Muscle of arm (tissue), 14 donors: ENCODE measurements at places on chromosomes 1 and 21.

GRCh38 chr1:225944951-225945350 is 3.9 kb upstream of the LEFTY2 start:
- no peak for DNase-seq

GRCh38 chr1:151584278-151584677 is 27.6 kb upstream of the SNX27 start:
- no peak for DNase-seq

DNA sequence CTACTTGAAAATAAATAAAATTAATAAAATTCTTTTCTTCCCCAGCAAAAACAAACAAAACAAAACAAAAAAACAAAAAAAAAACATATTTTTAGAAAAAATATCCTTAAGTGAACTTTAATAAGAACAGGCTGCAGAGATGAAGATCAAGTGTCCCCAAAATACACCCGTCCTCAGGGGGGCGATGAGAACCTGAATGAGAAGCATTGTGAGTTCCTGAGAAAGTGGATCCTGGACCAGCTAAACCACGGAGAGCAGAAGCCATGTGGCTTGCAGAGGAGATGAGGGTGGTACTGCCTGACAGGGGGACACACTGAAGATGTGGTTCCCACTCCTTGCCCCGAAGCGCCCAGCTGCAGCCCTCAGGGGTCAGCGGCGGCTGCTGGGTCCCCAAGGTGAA is 89.3 kb downstream of the ITPKB start:
- no peak for DNase-seq

- DNase-seq, result no peak
These were observed 16.3 kb upstream of the C1orf198 start for GRCh38 chr1:230884646-230885045.

DNA sequence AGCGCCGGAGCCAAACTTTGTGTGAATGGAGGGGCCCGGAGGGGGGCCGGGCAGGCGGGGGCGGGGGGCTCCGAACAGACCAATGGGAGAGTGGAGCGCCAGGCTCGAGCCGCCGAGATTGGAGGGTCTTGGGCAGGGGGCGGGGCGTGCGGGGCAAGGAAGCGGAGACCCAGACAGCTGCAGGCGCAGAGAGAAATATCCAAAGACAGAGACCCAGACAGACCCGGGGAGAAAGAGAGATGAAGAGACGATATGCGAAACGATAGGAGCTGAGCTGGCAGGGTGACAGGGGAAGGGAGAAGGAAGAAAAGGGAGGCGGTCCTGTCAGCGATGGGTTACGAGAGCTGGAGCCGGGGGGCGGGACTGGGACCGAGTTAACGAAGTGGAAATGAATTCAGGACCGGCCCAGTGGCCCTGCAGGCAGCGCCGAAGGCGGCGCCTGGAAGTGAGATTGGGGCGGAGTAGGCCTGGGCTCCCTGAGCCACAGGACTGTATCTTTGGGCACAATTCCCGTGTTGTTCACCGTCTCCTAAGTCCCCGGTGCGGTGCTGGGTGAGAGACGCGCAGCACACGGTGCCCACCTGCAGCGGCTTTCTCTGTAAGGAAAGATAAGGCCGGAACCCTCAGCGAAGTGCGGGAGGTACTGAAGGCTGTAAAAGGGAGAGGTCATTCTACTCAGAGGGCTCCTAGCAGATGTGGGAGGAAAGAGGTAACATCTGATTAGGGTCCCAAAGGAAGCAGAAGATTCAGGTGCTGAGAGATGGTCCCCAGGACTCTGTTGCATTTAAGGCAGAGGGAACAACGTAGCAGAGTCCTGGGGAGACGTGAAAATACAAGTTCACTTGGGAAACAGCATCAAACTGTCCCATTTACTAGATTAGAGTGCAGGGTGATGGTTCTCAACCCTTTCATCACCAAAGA is 543 bp upstream of the KCNJ10 start:
- DNase-seq, result peak; percentile 74

DNA sequence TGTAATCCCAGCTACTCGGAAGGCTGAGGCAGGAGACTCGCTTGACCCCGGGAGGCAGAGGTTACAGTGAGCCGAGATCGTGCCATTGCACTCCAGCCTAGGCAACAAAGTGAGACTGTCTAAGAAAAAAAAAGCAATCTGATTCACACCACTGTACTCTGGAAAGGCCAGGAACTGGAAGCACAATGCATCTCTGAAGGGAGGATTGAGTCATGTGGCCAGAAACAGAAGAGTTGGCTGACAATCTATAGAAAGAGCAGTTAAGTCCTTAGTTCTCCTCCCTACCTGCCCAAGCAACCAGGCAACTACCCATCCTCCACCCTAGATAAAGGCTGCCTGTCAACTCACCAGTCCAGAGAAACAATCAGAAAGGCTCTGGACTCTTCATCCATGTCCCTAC is 45.9 kb downstream of the PIK3R3 start:
- DNase-seq, result no peak

GRCh38 chr1:151760597-151761385 is 2.5 kb downstream of the MRPL9 start:
- DNase-seq, result no peak

GRCh38 chr1:94036730-94037129 is 84.2 kb downstream of the ABCA4 start:
- DNase-seq, result no peak

GRCh38 chr1:156421062-156421938 is 52.3 kb downstream of the RHBG start:
- peak; percentile 66 for DNase-seq

DNA sequence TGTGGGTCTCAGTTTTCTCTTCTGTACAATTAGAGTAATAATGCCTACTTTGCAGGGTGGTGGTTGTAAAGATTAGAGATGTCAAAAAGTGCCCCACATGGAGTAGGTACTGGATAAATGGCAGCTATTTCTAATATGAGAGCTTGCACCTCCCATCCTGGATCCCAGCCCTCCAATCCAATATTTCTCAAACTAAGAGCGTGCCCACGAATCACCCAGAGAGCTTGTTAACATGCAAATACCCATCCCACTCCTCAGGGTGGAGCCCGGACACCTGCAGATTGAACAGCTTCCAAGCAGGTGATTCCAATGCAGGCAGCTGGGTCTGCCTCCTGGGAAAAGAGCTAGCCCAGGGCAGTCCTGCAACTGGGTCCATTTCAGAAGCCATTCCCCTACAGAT is 33.0 kb downstream of the LRRN2 start:
- no peak for DNase-seq

GRCh38 chr1:245621589-245621988 is 466.8 kb downstream of the KIF26B start:
- no peak for DNase-seq

- peak; percentile 65 for DNase-seq
These were observed 242.6 kb upstream of the CXADR start for GRCh38 chr21:17270229-17270628.

- DNase-seq, result no peak
These were observed 93.0 kb upstream of the BMP8A start for GRCh38 chr1:39398278-39399021.

DNA sequence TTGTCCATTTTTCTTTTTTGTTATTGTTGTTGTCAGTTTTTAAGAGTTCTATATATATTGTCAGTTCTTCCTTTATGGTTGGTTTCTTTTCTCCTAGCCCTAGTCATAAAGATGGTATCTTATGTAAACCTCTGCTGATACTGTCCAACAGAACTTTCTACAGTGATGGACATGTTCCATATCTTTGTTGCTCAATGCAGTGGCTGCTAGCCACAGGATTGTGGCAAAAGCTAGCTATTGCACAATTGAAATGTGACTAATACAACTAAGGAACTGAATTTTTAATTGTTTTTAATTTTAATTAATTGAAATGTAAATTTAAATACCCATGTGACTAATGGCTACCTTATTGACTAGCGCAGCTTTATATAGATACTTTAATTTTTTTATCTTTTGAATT is 411.8 kb upstream of the PTBP2 start:
- no peak for DNase-seq

DNA sequence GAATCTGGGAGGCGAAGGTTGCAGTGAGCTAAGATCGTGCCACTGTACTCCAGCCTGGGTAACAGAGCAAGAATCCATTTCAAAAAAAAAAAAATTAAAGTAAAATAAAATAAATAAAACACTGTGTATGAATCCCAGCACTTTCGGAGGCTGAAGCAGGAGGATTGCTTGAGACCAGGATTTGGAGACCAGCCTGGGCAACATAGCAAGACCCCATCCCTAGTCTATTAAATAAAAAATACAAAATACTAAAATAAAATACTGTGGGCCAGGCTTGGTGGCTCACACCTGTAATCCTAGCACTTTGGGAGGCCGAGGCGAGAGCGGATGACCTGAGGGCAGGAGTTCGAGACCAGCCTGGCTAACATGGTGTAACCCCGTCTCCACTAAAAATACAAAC is 4.2 kb upstream of the BNIPL start:
- no peak for DNase-seq

DNA sequence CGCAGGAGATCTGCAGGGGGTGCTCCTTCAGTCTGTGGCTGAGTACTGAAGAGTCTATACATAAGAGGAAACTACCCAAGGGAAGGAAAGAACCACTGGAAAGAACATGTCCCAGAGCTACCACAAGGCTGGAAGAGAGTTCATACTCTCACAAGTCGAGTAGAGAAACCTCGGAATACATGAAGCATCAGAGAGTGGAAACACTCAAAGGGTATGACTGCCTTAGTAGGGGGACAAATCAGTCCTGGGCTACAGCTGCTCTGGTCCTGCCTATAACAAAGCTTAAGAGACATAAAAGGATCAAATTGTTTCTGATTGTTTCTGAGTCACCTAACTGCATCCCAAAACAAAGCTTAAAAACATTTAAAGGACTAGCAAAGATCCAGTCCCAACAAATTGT is 27.4 kb downstream of the TMEM50B start:
- DNase-seq, result no peak

DNA sequence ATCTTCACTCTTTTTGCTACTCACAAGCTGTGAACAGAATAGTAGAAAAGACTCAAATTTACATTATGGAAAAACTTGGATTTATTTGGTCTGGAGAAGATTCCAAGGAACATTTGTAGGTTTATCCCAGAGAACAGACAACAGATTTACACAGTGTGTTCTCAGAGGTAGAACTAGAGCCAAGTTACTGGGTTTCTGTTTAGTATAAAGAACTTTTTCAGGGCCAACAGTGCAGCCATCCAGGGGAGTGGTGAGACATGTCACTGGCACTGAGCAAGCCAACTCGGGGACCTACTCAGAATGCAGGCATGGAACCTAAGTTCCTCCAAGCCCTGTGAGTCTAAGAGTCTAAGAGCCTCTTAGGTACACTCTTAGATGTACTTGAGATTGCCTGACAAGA is 142.6 kb downstream of the OMA1 start:
- DNase-seq, result no peak

- DNase-seq, result no peak
These were observed 989 bp upstream of the ETV3 start for GRCh38 chr1:157139052-157139715.

DNA sequence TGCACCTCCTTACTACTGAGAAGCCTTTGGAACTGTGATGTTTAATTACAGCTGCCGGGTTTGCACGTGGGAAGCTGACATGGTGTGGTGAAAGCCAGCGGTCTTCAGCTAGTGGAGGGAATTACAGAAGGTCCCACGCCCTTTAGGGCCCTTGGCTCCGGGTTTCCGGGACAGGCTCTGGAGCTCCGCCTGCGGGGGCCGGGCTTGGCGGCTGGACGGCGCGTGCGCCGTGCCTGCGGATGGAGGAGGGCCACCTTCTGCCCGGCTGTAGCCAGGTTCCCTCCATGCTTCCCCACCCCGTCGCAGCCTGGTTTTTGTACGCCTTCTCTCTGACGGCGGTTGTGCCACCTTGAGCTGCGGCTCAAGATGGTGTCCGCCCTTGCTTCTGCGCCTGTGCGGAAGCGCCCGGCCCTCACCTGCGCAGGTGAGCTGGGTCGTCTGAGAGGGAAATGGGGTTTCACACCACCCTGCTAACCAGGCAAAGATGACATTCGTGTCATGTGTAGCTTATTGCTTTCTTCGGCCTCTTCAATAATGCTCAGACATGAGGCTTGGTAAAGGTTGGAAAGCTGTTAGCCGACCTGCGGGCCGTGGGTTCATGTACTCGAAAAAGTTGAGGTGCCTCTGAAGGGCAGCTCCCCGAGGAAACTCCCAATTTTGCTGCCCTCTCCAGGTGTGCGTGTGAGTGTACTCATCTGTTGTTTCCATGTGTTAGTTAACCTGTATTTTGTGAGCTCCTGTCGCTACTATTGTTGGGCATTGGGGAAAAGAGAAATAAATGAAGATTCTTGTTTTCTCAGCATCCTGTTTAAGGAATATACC is 36.6 kb upstream of the OPRD1 start:
- DNase-seq, result peak; percentile 77

- DNase-seq, result peak; percentile 38
These were observed 15.2 kb downstream of the LRRN2 start for GRCh38 chr1:204670152-204670927.

- no peak for DNase-seq
These were observed 40.7 kb downstream of the CD2 start for GRCh38 chr1:116794804-116795481.

- no peak for DNase-seq
These were observed 165.4 kb upstream of the ADAMTS5 start for GRCh38 chr21:27132266-27132665.

- DNase-seq, result peak; percentile 39
These were observed 28.6 kb downstream of the CAMSAP2 start for GRCh38 chr1:200767321-200767720.

DNA sequence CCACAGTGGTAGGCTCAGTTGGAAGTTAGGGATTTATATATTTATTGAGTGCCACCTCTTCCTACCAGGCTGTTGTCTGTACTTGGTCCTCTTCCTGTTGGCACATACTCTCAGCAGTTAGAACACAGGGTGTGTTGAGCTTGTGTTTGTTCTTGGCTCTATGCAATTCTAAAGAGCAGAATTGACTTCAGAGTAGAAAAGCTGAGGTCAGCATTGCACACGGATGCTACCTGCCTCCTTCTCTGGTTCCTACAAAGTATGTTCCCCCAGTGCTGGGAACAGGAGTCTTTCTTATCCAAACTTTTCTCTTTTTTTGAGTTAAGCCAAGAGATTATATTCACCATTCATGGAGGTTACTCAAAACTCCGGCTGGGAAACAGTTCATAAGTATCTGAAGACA is 16.5 kb upstream of the CD53 start:
- DNase-seq, result no peak

GRCh38 chr1:156571261-156571852 is 1.0 kb downstream of the IQGAP3 start:
- no peak for DNase-seq

GRCh38 chr1:81470275-81470674 is 330.5 kb upstream of the ADGRL2 start:
- DNase-seq, result no peak

DNA sequence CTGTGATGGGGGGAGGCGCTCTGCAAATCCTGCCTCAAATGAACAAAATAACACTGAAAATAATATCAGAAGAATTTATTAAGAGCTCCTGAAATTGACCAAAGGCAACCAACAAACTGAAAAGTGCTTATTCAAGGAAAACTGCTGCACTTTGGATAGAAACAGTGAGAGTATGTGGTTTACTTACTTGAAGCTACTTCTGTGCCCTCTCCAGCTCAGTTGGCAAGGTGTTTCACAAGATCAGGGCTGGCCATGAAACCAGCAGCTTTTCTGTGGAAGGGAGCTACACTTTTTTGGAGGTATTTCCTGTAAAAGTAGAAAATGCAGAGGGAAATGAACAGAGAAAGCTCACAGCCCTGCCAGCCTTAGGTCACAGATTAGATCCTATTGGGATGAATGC is 310.0 kb upstream of the SPAG17 start:
- no peak for DNase-seq
